CD4-positive, alpha-beta T cell treated with Interleukin-17A for 4 hours (primary cell): ENCODE measurements at places on chromosomes 16 and 17.
A peak's percentile ranks its signal among the peaks of the same experiment; 100 is the strongest.

- DNase-seq, result no peak
These were observed 4.6 kb upstream of the MPP2 start for GRCh38 chr17:43911904-43912303.

- peak; percentile 79 for DNase-seq
These were observed at the start of gene VPS25 for GRCh38 chr17:42773290-42774035. VPS25 (plus strand) TSS chr17:42773449; CDS start chr17:42773476, 27 bp downstream.

DNA sequence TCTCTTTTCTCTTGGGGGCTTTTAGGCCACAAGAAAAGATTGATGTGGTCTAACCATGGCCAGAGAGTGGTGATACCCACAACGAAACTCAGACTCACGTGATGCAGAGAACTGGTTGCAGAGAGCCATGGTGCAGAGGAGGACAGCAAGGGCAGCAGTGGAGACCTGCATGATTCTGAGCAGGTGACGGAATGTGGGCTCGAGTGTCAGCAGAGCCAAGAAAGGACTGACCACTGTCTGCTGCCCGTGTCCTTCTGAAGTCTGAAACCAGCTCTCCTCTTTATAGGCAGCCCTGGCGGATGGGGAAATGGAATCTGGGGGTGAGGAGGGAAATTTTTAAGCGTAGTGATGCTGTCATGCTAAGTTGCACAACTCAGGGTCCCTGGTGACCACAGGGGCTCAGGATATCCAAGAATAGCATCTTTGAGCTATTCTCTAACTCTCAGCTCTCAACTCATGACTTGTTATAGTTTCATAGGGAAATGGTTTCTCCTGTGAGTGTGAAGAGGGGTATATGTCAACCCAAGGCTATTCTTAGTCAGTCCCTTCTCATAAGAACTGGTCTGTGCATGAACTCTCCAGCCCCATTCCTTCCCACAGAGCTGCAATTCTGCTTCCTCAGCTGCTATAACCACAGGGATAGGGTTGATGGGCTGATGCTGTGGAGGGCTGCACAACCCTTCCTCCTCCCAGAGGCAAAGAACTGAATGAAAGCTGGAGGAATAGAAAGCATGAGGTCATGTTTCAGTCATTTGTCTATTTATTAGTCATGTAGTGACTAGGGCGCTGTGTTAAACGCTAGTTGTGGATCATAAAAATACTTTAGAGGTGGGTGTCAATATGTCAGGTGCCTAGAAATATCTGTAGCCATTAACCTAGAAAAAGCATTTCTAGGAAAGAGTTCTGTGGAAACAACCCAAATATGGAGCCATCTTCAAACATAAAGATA, at the start of gene CCL3:
Gene CCL3 (minus strand): TSS at position 256 of the 949 bp plus-strand sequence. CDS start 85 bp downstream, at position 171.
- DNase-seq, result no peak

DNA sequence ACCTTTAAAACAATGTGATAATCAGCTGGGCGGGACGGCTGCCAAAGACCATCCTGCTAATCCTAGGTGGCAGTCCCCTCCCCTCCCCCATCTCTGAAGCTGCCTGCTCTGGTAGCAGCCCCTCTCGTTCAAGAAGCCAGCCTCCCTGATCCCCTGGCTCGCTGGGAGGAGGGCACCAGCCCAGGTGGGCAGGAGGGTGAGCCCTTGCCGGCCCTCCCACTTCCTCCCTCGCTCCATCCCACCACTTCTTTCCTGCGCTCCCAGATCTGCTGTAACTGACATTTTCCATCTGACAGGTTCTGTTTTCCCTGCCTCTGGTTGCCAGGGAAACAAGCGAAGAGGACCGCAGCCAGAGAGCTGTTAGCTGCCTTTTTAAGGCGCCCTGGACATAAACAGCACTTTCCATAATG, 155.7 kb upstream of the TNRC6C start:
- no peak for DNase-seq

GRCh38 chr16:88803264-88803987, at the start of gene CDT1:
CDT1 (plus strand) TSS chr16:88803789; CDS start chr16:88803832, 43 bp downstream.
- DNase-seq, result peak; percentile 92

GRCh38 chr17:47831934-47832327, 461 bp downstream of the LRRC46 start:
- DNase-seq, result no peak

GRCh38 chr16:77977339-77977738, 45.0 kb upstream of the CLEC3A start:
- DNase-seq, result no peak

- DNase-seq, result no peak
These were observed 28.3 kb upstream of the TEX2 start for GRCh38 chr17:64291268-64291851.

DNA sequence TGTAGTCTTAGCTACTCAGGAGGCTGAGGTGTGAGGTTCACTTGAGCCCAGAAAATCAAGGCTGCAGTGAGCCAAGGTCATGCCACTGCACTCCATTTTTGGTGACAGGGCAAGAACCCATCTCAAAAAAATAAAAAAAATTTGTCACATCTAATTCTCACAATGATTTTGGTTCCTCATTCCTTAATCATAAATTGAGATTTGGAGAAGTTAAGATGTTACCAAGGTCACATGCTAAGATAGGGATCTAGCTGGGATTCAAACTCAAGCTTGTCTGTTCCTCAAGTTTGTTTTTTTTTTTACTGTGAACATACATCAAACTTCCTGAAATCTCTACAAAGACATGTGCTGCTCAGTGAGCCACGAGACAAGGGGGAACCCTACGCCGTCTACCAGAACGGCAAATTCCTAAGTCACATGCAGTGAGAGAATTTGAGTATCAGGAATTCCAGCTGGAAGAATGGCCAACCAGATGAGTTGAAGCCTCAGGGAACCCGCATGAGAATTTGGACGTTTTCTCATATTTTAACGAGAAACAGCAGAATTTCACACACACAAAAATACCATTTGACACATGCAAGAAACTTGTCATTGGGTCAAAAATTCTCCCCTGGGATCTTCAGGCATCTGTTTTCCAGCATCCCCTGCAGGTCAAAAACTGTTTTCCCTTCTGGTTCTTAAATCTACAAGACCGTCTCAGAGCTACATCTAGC, 414.1 kb upstream of the GOT2 start:
- DNase-seq, result no peak

DNA sequence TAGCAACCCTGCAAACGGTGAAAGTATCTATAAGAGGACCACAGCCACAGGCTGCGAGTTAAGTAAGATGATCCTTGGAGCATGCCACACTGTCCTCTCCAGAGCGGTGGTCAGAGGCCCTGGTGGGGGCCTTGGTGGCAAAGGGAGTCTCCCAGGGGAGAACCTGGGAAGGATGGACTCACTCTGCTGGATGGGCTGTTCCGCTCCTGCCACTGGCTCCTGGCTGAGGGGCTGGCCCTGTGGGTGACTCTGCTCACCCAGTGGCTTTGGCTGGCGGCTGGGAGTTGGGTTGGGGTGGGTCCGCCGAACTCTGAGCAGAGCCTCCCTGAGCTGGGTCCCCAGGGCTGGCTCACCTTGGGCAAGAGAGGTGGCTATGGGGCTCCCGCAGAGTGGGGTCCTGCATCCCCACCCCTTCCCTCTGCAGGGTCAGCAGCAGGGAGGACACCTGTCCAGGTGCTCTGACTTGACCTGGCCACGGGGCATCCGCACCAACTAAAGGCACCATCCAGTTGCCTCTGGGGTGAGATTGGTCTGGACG, 7.3 kb downstream of the CDK5R1 start:
- DNase-seq, result no peak

GRCh38 chr16:30429418-30429677, 482 bp downstream of the DCTPP1 start:
- no peak for DNase-seq

GRCh38 chr16:16884451-16884850, 505.5 kb downstream of the NPIPA7 start:
- no peak for DNase-seq

GRCh38 chr16:24497440-24497839, 41.9 kb upstream of the RBBP6 start:
- no peak for DNase-seq

- no peak for DNase-seq
These were observed 25.0 kb upstream of the ZNHIT3 start for GRCh38 chr17:36461330-36462110.

- no peak for DNase-seq
These were observed 17.6 kb downstream of the MEOX1 start for GRCh38 chr17:43644081-43644480.

DNA sequence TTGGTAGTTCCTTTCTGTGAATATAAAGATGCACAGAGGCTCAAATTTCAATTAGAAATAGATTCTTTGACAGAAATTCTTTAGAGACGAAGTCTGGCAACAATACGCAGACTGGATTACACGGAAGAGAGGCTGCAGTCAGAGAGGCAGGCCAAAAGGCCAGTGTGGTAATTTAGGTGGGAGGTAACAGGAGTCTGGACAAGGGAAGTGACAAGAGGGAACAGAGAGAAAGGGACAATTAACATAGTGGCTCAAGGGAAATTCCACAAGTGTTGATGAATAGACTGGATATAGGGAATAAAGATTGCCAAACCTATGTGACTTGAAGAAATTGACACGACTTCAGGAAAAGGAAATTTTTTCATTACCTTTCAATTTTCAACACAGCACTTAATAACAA, 54.6 kb downstream of the STX8 start:
- DNase-seq, result no peak

- DNase-seq, result no peak
These were observed 21.8 kb downstream of the CBFB start for GRCh38 chr16:67050796-67051195.

GRCh38 chr16:28293601-28293960, 1.3 kb downstream of the SBK1 start:
- DNase-seq, result no peak

DNA sequence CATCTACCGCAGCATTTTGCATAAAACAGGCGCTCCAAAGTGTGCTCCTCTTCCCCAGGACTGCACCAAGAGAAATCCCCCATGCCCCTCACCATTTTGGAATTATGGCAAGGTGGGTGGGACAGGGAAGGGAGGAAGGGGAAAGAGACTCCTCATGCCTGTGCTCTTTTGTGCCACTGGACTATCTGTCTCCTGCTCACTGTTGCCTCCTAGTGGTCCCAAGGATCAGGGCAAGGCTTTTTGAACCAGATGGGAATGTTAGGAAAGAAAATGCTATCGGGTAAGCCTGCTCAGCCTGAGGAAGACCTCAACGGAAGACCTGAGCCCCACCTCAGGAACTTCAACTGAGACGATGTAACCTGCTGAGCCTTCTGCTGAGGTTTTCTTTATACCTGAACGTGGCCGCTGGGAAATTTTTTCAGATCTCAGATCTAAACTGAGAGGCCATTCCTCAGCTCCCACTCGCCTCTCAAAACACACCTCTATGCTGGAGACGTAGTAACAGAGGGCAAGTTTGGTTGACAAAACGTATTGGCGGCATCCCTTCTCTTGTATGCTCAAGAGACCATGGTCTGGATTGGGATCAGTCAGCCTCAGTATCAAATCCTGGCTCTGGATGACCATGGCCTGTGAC, 58.3 kb downstream of the SPACA3 start:
- DNase-seq, result no peak

DNA sequence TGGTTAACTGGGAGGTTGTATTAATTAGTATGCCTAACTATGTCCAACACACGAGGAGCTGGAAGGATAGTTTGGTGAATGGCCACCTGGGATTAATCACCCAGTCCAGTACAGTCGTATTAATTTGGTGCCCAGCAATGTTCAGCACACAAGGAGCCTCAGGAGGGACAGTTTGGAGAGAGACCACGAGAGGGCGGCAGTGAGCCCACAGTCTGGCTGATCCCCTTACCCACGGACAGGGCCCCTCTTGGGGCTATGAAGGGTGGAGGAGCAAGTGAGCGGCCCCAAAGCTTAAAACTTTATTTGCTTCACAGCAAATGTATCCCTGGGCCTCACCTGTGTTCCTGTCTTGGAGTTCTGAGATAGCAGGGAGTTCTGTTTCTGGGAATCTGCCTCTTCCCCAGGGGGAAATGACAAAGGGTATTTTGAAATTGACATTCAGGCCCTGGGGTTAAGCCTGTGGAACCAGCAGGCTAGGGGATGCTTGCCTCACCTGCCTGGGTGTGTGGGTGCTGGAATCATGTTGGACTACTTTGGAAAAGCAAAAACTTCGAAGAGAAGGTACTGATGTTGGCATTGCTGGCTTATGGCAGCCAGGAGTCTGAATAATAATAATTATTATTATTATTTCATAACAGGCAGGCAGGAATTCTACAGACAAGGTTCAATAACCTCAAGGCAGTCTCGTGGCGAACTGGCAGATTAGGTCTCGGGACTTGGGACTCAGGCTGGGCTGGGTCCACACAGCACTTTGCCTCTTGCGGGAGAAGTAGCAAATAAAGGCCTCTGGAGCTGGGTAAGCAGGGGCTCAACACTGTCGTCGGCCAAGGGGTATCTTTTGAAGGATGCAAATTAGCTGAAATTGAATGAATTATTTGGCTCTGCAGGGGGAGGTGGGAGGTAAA, 227.6 kb upstream of the ASIC2 start:
- DNase-seq, result peak; percentile 43

DNA sequence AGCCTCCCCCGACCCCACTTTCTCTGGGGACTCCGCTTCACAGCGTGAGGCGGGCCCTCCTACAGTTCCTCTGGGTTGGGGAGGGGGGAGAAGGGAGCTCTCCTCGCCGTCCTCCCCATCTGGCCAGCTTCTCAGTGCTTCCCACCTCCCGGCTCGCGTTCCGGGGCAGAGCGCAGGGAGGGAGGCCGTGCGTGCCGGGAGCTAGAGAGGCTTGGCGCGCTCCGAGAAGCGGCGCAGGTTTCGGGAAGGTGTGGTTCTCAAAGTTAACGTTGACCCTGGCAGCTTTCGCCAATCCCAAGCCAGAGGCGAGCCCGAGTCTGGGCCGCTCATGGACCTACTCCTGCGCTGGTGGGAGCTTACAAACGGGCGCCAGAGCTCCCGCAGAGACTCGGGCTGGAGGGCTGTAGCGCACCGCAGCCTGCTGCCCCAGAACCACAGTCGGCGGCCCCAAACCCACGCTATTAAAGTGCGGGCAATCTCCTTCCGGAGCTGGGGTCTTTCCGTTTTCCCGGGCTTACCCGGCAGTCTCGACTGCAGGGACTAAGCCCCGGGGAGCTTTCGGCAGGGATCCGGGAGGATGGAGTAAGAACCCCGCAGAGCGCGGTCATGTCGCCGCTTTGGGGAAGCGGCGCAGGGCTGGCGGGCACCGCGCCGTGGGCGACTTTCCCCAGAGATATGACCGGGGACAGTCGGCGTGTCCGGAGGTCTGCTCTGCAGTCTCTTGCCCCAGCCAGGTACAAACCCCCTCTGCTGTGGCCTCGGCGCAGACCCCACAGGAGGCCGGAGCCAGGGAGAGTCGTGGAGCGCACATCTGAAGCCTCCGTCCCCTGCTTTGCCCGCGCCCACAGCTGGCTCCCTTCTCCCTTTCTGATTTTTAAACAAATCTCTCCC, 787 bp downstream of the CDH11 start:
- DNase-seq, result no peak

GRCh38 chr17:869567-870525, 87.7 kb downstream of the MRM3 start:
- no peak for DNase-seq

- DNase-seq, result no peak
These were observed 51.2 kb upstream of the DHX40 start for GRCh38 chr17:59513934-59514841.
